ENCODE measurements at places on chromosomes 3 and 15.
A peak's percentile ranks its signal among the peaks of the same experiment; 100 is the strongest.

DNA sequence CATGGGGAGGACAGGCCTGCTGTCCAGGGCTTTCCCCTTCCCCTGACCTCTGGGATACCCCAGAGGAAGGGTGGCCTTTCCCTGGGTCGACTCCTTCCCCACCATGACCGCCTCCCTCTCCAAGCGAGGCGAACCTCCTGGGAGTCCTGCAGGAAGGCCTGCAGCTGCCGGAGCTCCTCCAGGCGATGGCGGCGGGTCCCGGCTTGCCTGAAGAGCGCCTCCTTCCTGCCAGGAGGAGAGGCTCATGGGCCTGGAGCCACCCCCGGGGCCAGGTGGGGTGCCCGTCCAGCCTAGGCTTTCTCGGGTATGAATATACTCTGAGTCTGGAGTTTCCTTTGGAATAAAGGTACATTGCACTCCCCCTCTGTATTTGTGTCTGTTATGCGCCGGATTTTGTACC is 20.1 kb downstream of the PLA2G4B start:
- no peak for DNase-seq

GRCh38 chr15:77074350-77074749 is 3.4 kb upstream of the TSPAN3 start:
- DNase-seq: no peak

GRCh38 chr3:170426240-170426797 is 7.7 kb downstream of the CLDN11 start:
- DNase-seq: no peak

- no peak for DNase-seq
These were observed 346.2 kb downstream of the IGSF11 start for GRCh38 chr3:118688396-118688884.

GRCh38 chr3:105845488-105845887 is 23.3 kb downstream of the CBLB start:
- DNase-seq: no peak

DNA sequence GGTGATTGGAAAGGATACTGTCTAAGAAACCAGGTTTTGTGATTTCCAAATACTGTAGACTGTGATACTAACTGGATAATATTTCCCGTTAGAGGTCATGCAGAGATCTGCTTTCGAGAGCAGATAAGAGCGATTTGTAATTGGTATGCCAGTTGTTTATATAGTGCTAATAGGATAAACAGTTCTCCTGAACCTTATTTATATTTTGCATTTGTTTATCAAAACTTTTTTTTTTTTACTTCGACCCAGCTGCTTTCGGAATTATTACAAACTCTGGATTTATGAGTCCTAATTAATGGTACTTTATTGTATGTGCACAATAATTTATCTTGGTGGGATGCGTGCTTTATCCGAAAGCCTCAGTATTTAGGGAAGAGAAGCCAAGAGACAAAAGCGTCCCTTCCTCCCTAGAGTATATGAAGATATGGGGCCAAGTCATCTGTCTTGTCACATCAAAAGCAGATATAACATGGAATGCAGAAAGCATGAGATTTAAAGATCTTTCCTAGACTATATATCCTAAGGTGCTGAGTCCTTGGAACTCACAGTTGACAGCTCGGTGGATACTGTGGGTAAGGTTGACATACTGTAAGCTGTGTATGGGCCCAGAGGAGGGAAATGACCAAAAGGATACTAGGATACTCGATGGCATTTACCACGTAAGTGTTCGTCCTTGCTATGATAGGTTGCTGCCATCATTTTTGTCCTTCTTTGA is 62.2 kb downstream of the SMAD6 start:
- DNase-seq: no peak

GRCh38 chr3:173583496-173583895 is 186.0 kb downstream of the NLGN1 start:
- DNase-seq: no peak

DNA sequence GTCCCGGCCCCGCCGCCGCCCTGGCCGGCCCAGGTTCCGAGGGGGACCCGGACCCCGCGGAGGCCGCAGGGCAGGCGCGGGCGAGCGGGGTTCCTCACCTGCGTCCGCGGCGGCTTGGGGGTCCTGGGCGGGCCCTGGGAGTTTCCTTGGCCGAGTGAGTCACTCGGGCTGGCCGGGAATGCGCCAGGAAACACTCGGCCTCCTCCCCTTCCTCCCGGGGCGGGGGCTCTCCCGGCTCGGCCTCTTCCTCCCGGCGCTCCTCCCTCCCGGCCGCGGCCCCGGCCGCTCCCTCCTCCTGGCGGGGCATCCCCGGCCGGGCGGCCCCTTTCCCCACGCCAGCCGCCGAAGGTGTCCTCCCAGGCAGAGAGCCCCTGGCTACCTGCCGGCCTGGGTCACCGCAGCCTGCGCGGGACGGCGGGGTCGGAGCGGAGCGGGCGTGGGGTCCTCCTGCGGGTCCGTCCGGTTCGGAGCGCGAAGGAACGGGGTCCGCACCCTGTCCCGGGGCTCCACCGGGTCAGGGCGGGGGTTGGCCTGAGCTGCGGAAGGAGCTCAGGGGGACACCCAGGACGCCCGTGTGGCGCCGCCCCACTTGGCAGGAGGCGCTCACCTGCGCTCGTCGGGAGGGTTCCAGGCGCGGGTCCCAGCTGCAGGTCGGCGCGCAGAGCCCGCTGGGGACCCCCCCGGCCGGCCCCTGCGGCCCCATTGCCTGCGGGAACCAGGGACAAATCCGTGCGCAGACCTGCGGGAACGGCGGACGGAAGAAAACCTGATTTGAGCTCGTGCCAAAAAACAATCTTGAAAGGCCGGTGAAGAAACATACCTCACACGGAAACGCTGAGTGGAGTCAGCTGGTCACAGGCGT is at the start of gene CYFIP1:
Gene CYFIP1, minus strand, starts transcription at position 180 of the 862 bp plus-strand sequence. CDS start 33,083 bp downstream, outside the sequence.
- peak; percentile 53 for DNase-seq

DNA sequence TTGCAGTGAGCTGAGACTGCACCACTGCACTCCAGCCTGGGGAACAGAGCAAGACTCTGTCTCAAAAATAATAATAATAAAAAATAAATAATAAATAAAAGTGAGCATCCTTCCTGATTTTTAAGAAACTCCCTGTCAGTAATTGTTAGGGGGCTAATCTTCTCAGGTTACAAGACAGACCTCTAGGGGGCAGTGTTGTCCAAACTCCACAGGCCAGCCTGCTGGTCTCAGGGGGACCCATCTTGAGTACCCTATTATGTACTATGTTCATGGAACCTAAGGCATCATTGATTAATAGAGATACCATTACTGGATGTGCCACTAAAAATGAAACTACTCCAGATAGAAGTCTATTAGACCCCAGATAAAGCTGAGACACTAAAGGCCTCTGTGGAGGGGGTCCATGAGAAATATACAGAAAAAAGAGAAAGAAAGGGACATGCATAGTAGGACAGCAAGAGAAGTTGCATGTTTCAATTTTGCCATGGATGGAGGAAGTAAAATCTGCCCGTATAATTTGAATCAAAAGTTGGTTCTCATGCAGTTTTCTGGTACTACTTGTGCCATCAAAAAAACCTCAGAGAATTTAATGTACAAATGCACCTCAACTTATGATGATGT is 85.5 kb upstream of the CDV3 start:
- no peak for DNase-seq

- no peak for DNase-seq
These were observed 105.4 kb downstream of the ZIC1 start for GRCh38 chr3:147514366-147515160.

- DNase-seq: no peak
These were observed 66.4 kb upstream of the NR2E3 start for GRCh38 chr15:71743861-71744382.

GRCh38 chr15:90141646-90142045 is 39.4 kb upstream of the IDH2 start:
- no peak for DNase-seq

GRCh38 chr3:99862208-99862607 is 44.5 kb downstream of the CMSS1 start:
- DNase-seq: no peak

- DNase-seq: no peak
These were observed 169.6 kb downstream of the UACA start for GRCh38 chr15:70593795-70594194.

DNA sequence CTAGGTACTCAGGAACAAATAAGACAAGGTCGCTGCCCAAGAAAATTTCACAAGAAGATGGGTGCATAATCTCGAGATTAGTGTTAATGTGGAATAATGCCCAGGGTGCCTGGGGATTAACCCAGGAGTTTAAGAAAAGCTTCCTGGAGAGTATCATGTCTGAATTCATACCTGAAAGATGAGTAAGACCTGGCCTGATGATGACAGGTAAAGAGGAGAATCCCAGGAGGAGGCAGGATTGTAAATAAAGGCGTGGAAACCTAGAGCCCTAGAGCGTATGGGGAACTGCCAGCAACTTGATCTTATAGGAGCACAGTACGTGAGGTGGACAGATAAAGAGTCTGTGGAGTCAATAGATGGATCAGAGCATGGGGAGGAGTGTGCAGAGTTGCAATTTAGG is 43.0 kb downstream of the ARRDC4 start:
- no peak for DNase-seq

DNA sequence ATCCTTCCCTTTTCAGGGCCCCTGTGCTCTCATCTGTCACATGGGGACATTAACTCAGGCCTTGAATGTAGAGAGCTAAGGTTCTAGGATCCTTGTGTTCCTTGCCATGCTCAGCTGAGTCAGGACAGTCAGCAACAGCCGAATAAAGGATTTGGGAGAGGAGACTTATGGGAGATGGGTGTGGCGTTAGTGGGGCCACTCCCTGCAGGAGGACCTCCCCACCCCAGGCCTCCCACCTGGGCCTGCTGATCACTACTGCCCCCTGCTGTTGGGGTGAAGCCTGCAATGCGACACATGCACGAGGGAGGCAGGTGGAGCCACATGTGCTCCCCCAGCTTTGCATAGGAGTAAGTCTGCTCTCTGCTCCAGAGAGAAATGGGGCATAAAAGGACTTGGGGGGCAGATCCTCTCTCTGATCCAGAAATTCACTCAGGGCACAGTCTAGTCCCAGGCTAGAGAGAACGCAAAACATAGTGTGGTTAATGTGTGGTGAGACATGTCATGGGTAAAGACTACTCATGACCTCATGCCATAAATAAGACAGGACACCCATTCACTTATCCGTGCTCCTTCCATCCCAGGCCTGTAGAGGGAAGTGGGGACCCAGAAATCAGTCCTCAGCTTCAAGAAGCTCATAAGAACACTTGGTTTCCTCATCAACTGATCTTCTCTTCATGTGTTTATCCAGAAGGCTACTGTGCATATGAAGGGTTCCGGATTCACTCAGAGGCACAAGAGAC is 19.4 kb downstream of the RBP1 start:
- no peak for DNase-seq

DNA sequence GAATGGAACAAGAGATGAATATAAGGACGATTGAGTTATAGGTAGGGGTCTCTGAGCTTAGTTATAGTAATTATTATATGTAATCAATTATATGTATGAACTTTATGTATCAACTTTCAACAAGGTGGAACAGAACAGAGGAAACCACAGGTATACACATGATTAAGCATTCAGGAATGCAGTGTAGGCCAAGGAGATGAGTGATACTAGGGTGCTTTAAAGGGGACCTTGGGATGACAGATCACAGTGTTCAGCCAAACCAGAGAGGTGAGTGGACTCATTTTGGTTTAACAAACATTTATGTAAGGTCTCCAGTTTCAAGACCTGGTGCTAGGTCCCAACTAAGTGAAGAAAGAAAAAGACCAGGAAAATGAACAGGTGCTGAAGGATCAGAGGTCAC is 895.5 kb downstream of the ROBO2 start:
- DNase-seq: no peak

DNA sequence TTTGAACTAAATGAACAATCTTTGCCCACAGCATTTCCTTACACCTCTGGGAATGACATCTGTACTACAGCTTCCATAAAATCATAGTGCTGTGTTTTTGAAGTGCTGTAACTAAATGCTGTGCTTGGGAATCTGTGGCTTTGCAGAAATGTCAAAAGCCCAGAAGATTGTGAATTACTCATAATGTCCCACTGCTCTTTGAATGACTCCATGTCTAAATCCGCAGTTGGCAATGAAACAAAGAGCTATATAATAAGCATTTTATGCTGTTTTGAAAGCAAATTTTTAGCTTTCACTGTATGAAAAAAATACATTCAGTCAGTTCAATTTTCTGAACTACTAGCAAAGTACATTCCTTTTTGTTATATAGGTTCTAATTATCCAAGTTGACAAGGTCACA is 88.6 kb upstream of the ADAMTS17 start:
- DNase-seq: no peak

GRCh38 chr3:194287977-194288706 is 63.0 kb downstream of the CPN2 start:
- DNase-seq: no peak

- no peak for DNase-seq
These were observed 67.0 kb downstream of the SETD2 start for GRCh38 chr3:47096959-47097358.

DNA sequence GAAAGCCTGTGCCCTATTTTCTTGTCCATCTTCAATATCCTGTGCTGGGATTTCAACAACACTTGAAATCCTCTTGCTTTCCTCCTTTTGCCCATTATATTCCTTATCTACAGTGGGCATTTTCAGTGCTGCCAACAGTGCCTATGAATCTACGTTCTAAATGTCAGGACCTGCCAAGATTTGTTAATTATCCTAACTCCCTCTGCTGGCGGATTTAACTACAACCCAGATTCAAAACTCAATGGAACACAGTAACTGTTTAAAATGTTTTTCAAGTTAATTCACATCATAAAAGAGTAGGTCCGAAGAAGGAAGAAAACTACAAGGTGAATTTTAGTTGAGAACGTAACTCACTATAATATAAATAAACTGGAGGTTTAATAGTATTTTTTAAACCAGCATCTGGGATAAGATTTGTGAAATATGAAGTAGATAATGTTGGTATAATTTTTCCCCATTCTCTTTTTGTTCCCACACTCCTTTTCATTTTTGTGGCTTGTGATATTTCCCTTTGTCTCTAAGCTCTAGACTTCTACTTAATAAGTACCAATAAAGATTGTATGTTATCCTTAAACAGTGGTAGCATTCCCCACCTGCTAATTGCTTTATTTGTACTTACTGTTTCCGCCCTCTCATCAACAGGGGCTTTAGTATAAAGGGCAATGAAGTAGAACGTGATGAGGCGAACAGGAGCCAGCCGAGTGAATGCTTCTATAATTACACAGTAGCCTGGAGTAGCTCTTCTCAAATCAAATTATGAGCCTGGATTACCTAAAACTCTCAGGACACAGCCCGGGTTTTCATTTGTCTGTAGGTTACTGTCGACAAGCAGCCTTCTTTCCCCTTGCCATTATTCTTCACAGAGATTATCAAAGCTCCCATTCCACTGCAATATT is 302.5 kb upstream of the ATP11B start:
- peak; percentile 18 for DNase-seq

- DNase-seq: no peak
These were observed 311.5 kb upstream of the THBS1 start for GRCh38 chr15:39269352-39269751.

- DNase-seq: no peak
These were observed 128.7 kb upstream of the MB21D2 start for GRCh38 chr3:193046371-193046770.

Data from LNCaP clone FGC (cell line).